ENCODE measurements at places on chromosomes 3 and 15.
A peak's percentile ranks its signal among the peaks of the same experiment; 100 is the strongest.

DNA sequence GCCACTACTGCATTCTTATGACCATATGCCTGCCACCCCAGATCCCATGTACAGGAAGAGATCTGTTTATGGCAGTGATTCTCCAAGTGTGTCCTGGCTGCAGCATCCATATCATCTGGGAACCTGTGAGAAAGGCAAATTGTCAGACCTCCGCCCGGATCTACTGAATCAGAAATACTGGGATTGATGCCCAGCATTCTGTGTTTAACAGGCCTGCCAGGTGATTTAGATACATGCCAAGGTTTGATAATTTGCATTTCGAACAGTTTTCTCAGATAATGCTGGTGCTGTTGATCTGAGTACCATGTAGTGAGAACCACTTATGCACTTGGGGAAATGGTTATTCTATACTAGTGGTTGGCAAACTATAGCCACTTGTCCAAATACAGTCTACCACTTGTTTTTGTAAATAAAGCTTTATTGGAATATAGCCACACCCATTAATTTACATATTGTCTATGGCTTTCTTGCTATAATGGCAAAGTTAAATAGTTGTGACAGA, 165.4 kb downstream of the SSR3 start:
- no peak for DNase-seq

GRCh38 chr3:147538034-147538433, 128.9 kb downstream of the ZIC1 start:
- no peak for DNase-seq

- DNase-seq: no peak
Observed at GRCh38 chr3:156233876-156234275, 113.5 kb downstream of the KCNAB1 start.

DNA sequence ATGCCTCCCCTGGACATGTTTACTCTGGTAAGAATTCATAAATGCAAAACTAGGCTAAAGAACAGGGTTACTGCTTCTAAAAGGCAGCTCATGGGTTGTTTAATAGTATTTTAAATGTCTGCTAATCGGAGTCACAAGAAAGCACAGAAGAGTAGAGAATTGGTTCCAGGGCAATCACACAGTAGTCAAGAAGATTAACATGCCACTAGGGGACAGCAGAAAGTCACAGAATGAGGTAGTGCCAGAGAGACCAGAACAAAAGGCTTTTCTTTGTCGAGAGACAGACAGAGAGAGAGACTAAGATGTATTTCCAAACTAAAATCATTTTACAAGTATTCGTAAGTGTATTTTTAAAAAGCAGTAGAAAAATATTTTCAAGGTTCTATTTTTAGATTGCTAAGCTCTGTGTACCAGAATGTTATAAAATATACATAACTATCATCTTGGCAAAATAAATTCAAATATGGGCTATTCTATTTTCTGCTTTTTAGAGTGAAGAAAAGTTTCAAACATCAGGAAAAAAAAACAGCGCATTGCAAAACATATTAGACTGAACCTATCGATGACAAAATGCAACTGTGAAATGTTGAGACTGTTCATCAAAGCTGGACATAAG, 78.3 kb upstream of the CDIN1 start:
- DNase-seq: no peak

DNA sequence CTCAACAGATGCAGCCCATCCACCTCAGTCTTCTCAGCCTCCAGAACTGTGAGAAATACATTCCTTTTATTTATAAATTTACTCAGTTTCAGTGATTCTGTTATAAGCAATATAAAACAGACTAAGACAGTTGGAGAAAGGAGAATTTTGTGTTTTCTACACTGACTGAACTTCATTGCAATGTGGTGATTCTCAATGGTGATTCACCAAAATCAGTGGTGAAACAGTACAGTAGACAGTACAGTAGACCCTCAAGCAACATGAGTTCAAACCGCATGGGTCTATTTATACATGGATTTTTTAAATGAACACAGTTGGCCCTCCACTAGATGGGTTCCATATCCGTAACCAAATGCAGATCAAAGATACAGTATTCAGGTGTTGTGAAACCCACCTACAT, 403.1 kb upstream of the TGFBR2 start:
- DNase-seq: no peak

- no peak for DNase-seq
Observed at GRCh38 chr15:81029414-81030300, 28.9 kb downstream of the TLNRD1 start.

GRCh38 chr3:150783920-150784746, 21.2 kb upstream of the SIAH2 start:
- no peak for DNase-seq

DNA sequence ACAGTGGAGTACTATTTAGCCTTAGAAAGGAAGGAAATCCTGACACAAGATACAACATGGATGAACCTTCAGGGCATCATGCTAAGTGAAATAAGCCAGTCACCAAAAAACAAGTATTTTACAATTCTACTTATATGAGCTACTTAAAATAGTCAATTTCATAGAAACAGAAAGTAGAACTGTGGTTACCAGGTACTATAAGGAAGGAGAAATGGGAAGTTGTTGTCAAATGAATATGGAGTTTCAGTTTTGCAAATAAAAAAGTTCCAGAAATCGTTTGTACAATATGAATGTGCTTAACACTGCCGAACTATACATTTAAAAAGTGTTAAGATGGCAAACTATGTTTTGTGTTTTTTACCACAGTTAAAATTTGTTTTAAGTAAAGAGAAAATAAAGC, 26.8 kb downstream of the TRANK1 start:
- DNase-seq: no peak

DNA sequence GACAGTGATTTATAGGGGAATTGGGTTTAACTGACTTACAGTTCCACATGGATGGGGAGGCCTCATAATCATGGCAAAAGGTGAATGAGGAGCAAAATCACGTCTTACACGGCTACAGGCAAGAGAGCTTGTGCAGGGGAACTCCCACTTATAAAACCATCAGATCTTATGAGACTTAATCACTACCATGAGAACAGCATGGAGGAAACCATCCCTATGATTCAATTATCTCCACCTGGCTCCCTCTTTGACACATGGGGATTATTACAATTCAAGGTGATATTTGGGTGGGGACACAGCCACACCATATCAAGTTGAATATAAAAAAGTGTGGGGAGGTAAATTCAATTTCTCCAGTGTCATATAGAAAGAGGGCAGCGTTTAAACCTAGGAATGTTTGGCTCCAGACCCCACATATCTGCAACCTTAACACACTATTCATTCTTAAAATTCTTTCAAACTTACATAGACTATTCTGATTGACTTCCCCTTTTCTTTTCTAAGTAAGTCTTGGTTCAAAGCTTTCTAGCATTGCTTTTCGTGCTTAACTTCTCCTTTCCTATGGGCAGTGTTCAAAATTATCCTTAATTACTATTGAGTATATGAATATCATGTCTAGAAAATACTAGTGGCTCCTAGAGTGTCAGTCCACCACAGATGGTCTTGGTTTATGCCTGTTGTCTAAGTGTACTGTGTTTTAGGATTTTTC, 446.7 kb upstream of the GBE1 start:
- no peak for DNase-seq

- no peak for DNase-seq
Observed at GRCh38 chr3:4981294-4981664, 2.0 kb downstream of the BHLHE40 start.

DNA sequence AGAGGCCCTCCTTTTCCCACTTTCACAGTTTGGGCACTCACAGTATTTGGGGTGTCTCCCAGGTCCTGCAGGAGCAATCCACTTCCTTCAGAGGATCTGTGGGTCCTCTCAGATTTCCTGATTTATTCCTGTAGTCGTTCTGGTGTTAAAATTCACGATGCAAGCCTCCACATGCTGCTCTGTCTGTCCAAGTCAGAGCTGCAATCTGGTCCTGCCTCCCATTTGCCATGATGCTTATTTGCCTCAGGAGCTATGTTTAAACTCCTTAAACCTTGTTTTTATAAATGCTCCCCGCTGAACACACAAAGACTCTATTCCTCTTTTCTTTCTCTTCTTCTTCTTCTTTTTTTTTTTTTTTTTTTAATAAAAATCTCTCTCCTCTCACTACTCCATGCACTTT, 558.7 kb upstream of the NECTIN3 start:
- DNase-seq: no peak

DNA sequence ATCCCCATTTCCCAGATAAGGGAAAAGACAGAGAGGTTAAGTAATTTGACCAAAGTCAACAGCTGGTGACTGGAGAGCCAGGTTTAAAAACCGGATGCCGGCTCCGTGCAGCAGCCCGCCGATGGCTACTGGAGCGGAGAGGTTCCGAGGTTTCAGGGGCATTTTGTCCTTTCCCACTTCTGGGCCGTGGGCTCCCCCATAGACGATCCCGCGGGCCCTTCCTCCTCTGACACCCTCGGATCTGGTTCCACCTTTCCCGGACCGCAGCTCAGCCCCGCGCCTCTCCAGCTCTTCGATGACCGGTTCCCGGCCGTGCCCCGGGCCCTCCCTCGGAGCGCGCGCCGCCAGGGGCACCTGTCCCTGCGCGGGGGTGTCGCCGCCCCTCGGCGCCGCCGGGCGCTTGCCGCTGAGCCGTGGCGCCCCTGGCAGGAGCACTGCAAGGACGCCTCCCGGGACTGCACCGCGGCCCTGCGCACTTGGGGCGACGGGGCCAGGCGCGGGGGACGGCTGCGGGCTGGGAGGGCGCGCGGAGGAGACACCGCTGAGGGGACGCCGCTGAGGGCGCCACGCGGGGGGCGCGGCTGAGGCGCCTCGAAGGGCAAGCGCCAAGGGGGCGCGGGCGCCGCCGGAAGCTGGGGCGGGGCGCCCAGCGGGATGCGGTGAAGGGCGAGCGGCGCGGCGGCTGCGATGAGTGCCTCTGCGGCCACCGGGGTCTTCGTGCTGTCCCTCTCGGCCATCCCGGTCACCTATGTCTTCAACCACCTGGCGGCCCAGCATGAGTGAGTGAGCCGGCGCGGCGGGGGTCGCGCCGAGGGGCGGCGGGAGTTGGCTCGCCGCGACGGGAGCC, at the start of gene TM6SF1:
Gene TM6SF1 (plus strand): TSS at position 652 of the 847 bp plus-strand sequence. CDS start 36 bp downstream, at position 688.
- DNase-seq: peak; percentile 50

GRCh38 chr15:58342508-58342907, 89.3 kb upstream of the LIPC start:
- DNase-seq: no peak

- no peak for DNase-seq
Observed at GRCh38 chr3:127823426-127823857, 1.1 kb upstream of the MGLL start.

DNA sequence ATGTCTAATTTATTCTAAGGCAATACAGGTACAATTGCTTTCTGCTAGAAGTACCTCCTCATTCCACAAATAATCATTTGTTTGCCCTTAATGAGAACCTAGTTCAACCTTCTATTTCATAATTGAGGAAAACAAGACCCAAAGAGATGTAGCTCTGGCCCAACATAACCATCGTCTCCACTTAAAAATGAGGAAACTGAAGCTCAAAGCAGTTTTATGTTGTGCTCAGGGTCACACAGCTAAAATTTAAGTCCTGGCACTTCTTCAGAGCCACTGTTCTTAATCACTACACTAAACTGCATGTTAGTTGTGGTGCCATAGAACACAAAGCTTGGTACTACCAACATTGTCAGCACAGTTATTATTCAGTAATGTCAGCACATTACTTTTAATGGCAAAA, 108.0 kb downstream of the SERPINI1 start:
- no peak for DNase-seq

- no peak for DNase-seq
Observed at GRCh38 chr3:30600572-30600971, 5.8 kb upstream of the TGFBR2 start.

GRCh38 chr3:53263907-53264306, 8.1 kb upstream of the TKT start:
- no peak for DNase-seq

DNA sequence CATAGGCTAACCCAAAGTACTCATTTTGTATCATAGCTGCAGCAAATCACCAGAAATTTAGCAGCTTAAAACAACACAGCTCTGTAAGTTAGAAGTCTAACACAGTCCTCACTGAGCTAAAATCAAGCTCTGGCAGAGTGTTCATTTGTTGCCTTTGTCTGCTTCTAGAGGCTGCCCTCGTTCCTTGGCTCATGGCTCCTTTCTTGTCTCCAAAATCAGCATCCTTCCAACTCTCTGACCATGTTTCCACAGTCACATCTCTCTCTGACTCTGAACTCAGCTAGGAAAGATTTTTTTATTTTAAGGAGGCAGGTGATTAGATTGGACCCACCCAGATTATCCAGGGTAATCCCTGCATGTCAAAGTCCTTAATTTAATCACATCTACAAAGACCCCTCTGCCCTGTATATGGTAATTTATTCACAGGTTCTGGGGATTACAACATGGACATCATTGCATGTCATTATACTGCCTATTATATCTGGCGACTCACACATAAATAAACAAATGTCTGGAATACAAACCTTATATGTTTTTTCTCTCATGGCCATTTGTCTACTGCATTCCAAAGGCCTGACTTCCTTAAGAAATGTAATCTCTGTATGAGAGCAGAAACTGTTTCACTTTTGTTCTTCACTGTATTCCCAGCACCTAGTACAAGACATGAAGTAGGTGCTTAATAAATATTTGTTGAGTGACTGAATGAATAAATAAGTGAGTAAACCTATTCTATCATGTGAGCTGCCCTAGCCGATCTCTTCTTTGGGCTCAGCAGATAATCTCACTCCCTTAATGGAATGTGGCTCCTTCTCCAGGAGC, 15.1 kb upstream of the UACA start:
- DNase-seq: no peak

DNA sequence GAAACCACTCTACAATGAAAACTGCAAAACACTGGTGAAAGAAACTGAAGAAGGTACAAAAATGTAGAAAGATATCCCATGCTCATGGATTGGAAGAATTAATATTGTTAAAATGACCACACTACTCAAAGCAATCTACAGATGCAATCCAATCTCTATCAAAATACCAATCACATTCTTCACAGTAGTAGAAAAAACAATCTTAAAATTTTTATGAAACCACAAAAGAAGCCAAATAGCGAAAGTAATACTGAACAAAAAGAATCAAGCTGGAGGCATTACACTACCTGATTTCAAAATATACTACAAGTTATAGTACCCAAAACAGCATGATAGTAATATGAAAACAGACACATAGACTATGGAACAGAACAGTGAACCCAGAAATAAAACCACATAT, 36.9 kb downstream of the TXNRD3 start:
- no peak for DNase-seq

GRCh38 chr3:117254985-117255384, 545.4 kb downstream of the TUSC7 start:
- DNase-seq: no peak

- DNase-seq: no peak
Observed at GRCh38 chr3:179079537-179079936, 7.9 kb upstream of the ZMAT3 start.

GRCh38 chr3:71450162-71450561, 133.4 kb downstream of the FOXP1 start:
- no peak for DNase-seq

All from Right ventricle myocardium superior (tissue), 1 donor.